AG10803 (cell line): ENCODE measurements at places on chromosomes 11 and 22.
A peak's percentile ranks its signal among the peaks of the same experiment; 100 is the strongest.

- peak; percentile 59 for DNase-seq
Observed at GRCh38 chr22:29030618-29031226, 30.9 kb downstream of the C22orf31 start.

GRCh38 chr11:134349109-134349801, 17.5 kb downstream of the GLB1L2 start:
- no peak for DNase-seq

DNA sequence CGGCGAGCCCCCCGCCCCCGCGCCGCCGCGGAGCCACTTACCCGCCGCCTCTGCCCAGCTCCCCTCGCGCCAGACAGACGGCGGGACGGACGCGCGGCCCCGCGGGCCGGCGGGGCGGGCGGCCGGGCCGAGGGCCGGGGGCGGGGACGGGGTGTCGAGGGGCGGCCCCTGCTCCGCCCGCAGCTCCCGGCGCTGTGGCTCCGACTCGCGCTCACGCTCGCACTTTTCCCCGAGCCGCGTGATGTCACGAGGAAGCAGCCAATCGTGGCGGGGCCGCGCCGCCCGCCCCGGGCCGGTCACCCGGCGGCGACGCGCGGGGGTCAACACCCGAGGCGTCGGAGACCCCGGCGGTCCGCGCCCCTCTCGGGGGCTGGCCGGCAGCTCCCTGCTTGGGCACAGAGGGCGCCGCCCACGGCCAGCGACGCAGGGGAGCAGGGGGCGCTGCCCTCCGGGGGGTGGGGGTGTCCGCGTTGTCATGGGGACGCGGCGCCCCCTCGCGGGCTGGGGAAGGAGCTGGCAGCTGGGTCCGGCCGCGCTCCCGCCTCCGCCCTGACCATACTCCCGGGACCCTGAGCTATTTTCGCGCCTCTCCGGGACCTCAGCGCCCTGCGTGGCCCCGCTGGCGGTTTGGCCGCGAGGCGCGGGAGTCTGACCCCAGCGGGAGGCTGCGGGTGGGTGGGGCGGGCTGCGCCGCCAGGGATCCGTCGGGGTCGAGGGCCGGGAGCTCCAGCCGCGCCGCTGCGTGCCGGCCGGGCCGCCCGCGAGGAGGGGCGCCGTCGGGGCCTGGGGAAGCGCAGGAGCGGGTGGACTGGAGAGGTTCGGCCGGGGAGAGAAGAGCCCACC, at the start of gene CHRM4:
CHRM4 (minus strand) TSS at position 199 of the 843 bp plus-strand sequence. CDS start 5,219 bp downstream, outside the sequence.
- no peak for DNase-seq

DNA sequence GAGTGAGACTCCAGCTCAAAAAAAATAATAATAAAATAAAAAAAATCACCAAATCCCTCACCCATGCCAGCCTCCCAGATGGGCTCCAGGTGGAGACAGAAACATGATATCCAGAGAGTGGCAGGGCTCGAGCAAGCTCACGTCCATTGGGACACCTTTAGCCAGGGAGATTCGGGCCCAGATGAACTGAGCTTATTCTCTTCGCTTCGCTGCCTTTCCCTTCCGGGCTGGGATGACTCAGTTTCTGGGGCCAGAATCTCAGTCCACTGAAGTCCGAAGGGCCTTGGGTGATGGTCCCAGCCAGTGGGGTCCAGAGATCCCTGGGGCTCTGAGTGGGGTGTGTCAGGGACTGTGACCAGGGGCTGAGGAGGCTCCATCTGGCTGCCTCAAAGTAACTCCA, 23.0 kb upstream of the MYEOV start:
- DNase-seq: no peak

DNA sequence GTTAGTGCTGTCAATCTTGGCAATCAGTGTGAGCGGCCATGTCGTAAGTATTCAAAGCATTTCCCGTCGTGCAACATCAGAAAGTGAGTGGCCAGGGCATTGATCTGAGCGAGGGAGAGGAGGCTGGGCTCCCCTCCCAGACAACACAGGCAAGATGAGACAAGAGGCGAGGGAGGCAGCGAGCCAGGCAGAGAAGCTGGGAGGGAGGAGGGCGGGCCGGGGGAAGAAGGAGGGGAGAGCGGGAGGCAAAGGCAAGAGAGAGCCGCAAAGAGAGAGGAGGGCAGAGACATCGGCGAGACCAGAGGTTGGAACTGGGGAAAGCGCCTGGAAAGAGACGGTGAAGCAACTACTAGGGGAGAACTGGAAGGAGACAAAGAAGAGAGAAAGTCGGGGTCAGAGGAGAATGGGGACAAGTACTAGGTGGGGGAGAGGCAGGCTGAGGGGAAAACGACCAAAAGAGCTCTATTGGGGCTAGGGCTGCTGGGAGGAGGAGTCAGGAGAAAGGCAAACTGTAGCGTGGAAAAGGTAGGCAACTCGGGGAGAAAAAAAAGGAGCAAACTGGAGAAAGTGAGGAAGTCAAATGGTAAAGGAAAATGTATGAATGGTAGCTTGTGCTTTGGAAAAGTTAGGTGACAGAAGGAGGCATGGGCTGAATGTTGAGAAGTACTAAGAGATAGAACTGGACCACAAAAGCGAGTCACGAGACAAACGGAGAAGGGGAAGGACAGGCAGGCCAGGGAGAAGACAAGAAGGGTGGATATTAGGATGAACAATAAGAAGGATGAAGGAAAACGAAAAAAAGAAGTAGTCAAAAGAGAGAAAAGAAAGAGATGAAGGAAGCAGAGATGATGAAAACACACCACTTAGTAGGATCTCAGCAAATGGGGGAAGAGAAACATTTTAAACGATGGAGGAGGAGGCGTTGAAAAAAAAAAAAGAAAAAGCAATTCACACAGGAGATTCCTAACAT, 130.5 kb upstream of the C11orf58 start:
- peak; percentile 13 for DNase-seq

DNA sequence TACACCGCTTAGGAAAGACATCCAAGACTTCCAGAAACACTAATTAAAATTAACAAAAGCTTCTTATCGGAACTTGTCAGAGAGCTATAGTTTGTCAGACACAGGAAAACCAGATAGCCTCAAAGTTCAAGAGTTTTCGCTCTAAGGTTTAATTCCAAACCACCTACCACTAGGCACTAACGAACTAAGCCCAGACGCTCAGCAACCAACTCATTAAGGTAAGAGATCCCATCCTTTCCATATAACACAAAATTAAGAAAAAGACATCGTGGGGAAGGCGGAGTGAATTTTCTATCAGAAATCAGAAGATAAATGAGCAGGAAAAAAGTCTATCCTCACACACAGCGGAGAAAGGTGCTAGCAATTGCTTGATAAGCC, 382 bp downstream of the IMMP1L start:
- DNase-seq: no peak

DNA sequence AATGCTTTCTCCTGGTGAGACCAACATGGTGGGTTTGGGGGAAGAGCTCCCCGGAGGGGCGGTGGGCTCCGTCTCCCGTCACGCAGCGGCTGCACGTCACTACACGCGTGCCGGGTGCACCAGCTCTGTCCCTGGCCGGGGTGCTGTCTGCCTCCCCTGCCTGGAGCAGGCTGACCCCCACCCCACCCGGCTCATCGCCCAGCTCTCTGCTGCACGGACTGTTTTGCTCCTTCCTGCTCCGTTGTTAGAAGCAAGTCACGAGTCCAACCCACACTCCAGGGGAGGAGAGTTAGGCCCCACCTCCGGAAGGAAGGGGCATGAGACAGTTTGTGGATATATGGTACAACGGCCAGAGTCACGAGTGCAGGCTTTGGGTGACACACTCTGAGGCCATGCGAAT, 364.9 kb downstream of the BRD1 start:
- no peak for DNase-seq

DNA sequence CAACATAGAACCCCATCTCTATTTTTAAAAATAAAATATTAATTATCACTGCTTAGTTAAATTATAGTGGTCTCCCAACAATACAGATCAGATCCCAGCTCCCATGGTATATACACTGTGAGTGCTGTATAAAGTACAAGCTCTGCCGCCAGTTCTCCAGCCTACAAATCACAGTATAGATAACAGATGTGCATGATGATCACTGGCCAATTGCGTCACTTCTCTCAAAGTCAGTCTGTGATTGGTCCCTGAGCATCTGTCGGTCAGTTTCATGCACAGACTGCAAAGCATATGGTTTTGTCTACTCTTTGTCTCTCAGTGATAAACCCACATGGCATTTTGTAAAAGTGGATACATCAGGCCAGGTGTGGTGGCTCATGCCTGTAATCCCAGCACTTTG, 15.7 kb downstream of the PPARA start:
- DNase-seq: no peak

- DNase-seq: peak; percentile 69
Observed at GRCh38 chr11:59753650-59754493, 1.3 kb upstream of the STX3 start.

DNA sequence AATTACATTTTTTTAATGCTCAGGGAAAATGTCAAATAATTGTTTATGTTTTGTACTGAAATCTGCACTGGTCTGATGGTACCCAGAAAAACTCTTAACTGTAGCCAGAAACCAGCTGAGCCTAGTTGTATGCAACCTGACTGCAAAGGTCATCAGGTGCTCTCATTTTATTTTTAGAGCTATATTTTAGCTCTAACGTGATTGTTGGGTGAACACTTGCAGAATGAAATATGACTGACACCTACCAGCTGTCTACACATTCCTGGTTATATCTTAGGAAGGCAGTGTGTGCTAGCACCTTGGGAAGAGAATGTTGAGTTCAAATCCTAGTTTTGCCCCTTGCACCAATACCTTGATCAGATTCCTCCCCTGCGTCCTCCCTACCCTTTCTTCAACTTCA, 23.6 kb downstream of the PTPRJ start:
- DNase-seq: no peak

DNA sequence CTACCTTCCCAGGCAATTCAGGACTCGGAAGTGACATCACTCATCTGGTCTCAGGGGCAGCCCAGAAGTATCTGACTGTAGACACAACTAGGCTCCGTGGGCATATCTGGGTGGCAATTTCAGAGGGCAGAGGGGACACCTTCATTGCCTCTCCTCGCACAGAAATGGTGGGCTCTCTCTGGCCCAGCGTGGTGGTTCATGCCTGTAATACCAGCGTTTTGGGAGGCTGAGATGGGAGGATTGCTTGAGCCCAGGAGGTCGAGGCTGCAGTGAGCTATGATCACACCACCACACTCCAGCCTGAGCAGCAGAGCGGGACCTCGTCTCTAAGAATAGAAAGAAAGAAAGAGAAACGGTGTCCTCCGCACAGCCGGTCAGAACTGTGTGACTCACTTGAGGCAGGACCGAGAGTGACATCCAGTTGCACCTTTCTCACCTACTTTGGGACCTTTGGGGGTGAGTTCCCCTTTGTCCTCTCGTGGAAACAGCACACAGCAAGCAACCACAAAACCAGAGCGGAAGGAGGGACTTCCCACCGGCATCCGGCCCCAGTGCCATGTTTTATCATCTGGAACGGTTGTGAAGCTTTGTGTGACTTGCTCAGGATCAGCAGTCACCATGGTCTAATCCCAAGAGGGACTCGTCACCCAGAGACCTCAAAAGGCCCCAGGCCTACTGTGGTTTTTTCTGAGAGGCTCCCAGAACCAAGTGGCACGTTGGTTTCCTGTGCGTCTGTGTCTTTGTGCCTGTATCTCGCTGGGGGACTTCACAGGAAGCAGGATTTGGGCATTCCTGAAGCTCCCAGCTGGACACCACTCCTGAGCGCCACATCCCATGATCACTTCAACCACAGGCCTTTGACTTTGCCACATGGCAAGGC, 38.4 kb upstream of the EMID1 start:
- no peak for DNase-seq

DNA sequence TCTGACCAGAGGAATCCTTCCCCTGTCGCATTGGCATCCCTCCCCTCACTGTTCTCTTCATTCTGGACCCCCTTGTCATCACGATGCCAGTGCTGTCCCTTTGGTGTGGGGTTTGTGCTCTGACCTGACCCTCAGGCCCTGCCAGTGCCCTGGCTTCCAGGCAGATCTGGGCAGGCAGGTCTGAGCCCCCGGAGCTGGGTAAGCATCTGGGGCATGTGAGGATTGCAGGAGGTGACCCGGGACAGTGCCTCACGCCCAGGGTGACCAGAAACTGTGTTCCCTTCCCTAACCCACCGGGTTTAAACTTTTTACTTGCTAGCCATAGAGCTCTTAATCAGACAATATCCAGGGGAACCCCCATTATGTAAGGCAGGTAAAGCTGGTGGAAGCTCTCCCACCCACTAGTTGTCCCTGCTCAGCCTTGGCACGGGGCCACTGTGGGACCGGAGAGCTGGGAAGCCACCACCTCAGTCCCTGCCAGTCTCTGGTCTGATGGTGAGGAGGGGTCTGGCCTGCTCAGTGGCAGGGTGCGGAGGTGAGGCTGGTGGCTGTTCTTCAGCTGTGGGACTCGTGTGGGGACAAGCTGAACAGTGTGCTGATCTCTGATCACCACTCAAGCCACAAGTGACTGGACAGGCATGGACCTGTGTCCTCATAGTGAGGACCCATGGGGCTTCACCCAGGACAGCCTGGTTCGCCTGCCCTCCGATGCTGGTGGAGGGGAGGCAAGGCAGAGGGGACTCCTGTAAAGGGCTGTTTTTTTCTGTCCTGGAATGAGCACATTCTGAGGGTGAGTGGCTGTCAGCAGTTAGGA, 38.0 kb downstream of the BCR start:
- no peak for DNase-seq

GRCh38 chr11:70601861-70602538, 203.7 kb downstream of the CTTN start:
- no peak for DNase-seq

GRCh38 chr22:43487311-43488030, 75.7 kb downstream of the MPPED1 start:
- DNase-seq: no peak

DNA sequence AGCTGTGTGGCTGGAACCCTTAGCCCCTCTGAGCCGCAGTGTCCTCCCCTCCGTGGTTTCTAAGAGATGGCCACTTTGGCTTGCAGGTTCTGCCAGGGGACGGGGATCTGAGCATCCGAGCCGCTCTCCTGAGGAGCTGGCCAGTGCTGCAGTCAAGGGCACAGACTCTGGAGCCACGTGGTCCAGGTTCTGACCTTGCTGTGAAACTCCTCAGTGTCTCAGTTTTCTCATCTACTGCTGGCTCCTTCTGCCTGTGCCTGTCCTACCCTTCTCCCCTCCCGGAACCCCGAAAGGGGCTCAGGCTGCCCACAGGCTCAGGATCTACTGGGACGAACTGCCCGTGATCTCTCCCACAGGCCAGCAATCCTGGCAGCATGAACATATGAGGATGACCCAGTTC, 65.4 kb upstream of the TTLL12 start:
- DNase-seq: no peak

GRCh38 chr11:102320679-102321078, 3.4 kb downstream of the BIRC3 start:
- no peak for DNase-seq

DNA sequence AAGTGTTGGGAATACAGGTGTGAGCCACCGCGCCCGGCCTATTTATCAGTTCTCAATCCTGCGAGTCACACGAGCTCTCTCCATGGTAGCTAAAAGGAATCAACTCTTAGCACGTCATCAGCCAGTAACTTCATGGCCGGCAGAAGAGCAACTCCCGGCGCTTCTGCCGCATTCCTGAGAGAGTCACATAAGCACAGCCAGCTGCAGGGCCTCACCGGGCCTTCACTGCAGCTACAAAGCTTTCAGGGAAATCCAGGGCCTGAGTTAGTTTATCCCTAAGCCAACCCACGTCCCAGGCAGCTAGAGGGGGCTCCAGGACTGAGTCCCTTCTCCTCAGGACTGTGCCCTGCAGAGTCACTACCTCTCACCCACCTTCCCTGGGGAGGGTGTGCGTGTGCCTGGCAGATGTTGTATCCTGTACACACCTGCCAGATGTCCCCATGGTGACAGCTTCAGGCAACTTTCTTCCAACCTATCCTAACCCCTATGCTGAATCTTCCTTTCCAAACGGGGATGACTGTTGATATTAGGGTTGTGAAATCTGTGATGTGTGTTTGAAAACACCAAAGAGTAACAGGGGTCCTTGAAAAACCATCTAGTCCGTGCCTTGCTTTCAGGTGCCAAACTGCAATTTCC, 45.9 kb upstream of the ARFGAP3 start:
- peak; percentile 31 for DNase-seq

- peak; percentile 73 for DNase-seq
Observed at GRCh38 chr11:102843489-102843888, at the start of gene MMP3. TSS of gene MMP3 (minus strand) at chr11:102843609. CDS start at chr11:102843546, 63 bp downstream.
